ENCODE measurements at places on chromosomes 1 and 21.

DNA sequence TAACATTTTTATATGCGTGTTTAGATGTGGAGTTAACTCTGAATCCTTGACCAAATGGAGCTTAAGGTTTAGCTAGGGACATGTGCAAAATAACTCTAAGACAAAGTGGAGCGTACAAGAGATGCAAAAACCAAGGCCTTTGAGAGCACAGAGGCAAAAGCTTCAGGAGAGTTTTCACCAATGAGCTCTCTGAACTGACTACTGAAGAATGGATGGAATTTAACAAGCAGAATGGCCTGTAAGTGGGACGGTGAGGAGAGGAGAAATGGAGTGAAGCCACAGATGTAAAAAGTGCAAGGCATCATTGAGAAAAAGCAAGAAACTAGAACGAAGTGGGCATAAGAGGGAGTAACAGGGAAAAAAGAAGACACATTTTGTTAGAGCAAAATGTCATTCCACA is 260.0 kb downstream of the RGS7 start:
- DNase-seq = no peak

GRCh38 chr1:228176024-228176395 is 10.4 kb downstream of the IBA57 start:
- DNase-seq = no peak

DNA sequence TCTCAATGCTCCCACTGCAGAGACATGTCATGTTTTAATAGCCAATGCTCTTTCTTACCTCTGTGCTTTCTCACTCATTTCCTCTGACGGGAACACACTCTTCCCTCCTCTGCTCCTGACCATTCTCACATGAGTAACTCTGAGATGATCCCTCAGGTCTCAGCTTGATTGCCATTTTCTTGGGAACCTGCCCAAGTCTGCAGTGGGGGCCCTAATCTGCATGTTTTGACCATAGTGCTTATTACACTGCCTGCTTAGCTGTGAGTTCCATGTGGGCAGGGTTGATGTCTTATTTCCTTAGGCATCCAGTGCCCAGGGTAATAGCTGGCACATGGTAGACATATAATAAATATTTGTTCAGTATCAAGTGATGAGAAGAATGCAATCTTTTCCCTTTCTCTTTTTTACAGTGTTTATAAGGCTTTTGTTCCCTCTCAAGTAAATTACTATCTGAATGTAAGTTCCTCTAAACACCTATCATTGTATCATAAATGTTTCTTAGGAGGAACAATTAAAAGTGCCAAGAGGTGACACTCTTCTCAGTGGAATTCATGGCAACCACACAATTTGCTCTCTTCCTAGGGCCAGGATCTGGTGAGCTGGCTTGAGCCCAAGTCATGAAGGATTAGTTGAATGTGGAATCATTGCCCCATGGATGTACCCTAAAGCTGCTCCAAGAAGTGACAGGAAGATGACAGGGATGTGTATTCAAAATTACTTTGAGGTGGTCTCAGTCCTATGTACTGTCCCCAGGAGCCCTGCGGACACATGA is 485.4 kb upstream of the USP24 start:
- no peak for DNase-seq

- DNase-seq = no peak
These were observed 343.4 kb downstream of the MATN1 start for GRCh38 chr1:30379684-30380624.

- no peak for DNase-seq
These were observed 56.0 kb upstream of the PLXNA2 start for GRCh38 chr1:208300084-208300770.

DNA sequence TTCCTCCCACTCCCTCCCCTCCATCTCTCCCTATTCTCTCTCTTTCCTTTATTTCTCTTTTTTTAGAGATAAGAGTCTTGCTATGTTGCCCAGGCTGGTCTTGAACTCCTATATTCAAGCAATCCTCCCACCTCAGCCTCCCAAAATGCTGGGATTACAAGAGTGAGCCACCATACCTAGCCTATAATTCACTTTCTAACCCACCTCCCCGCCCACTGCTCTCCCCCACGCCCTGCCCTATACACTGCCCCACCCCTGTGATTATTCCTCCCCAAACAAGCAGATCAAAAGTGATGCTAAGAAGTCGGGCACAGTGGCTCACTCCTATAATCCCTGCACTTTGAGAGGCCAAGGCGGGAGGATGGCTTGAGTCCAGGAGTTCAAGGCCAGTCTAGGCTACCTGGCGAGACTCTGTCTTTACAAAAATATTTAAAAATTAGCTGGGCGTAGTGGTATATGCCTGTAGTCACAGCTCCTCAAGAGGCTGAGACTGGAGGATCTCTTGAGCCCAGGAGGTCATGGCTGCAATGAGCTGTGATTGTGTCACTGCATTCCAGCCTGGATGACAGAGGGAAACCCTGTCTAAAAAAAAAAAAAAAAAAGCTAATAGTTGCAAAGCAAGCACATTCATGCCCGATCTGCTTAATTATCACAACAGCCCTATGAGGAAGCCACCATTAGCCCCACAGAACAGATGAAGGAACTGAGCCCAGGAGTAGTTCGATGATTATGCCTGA is 12.8 kb upstream of the E2F2 start:
- no peak for DNase-seq

GRCh38 chr1:16915627-16915973 is 6.1 kb upstream of the CROCC start:
- DNase-seq = no peak

- DNase-seq = no peak
These were observed 52.2 kb upstream of the ETS2 start for GRCh38 chr21:38753557-38753971.

Measured in stimulated activated naive CD4-positive, alpha-beta T cell (primary cell).